ENCODE measurements at places on chromosomes 13 and 19.

GRCh38 chr19:36688058-36688457 lies 646 bp downstream of the ZNF567 start:
- no peak for DNase-seq

GRCh38 chr19:13795595-13796300 lies 505 bp downstream of the ZSWIM4 start:
- no peak for DNase-seq

GRCh38 chr19:10421240-10422045 lies 1.1 kb downstream of the PDE4A start:
- DNase-seq: peak; percentile 33

GRCh38 chr19:4508698-4509097 lies 9.6 kb downstream of the PLIN4 start:
- DNase-seq: no peak

GRCh38 chr13:22893777-22894176 lies 287.0 kb upstream of the SGCG start:
- no peak for DNase-seq

GRCh38 chr13:37270226-37271001 lies 164.9 kb upstream of the CSNK1A1L start:
- DNase-seq: no peak

DNA sequence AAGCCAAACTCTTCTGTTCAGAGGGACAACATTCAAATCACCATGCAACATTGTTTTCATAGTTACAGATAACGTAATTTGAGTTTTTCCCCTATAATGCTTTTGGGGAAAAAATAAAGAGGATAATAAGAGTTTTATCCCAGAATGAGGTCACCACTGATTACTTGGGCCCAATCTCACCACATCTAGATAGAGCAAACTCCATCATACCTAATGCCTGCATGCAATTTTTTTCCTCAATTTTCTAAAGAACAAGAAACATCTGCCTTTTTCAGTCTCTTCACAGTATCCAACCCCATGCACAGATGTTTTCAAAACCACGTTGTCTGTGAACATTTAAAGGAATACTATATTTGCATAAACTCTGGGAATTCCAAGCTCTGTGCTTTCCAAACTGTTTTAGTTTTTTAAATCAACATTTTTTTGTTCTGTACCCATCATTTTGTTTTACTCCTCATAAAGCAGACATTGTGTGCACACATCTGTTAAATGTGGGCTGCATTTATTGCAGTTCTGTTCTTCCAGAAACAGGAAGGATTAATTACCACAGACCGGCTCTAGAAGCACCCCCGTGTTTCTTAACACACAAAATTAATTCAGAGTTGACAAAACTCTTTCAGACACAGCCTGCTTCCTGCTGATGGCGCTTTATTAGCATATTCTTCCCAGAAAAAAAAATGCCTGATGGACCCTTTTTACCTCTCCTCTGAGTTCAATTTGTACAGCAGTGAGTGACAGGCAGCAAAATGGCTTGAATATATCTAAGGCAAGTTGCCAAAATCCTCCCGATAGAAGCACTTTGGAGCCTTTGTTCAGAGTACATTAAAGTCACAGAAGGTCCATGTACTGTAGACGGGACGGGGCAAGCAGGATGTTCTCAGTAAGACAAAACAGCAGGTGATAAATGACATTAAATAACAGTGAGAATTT lies 1171.9 kb downstream of the EFNB2 start:
- no peak for DNase-seq

GRCh38 chr19:41426952-41427646 lies at the start of gene B3GNT8:
TSS of gene B3GNT8 (minus strand) at chr19:41427374. CDS start at chr19:41426778, 596 bp downstream.
- DNase-seq: peak; percentile 51

DNA sequence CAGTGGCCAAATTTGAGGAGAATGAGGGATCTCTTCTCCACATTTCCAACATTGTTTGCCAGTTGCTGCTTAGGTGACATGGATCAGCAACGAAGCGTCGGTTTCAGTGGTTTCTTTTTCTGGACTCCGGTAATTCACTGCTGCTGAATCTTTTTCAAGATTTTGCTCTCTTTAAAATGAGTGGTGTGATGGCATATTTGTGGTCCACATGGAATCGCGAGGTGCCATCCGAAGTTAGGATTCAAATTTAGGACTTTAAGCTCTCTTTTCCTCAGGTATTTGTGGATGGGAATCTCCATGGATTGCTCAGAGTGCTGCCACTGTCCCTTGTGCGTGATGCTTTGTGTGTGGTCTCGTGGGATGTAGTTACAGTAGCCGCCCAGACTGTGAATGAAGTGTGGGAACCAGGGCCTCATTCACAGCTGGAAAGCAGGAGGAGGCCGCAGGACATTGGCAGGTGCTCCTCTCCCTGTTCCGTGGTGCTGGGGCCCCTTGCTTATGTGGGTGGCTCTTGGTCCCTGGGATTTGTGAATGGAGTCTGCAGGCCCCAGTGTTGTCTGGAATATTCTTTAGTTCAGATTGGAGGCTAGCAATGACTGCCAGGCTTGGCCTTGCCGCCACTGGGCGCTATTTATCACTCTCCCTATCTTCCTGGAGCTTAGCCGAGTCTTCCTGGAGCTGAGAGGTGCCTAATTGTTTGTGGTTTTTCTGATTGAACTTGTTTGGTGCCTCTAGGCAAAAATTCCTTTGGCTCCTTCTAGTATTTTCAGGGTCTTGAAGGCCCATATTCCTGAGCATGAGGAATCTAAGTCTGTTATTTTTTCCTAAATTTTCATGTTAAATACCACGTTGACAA lies 1.5 kb downstream of the ILF3 start:
- DNase-seq: no peak

GRCh38 chr19:33895366-33895765 lies 98.7 kb downstream of the KCTD15 start:
- no peak for DNase-seq

- no peak for DNase-seq
Observed at GRCh38 chr19:42095814-42096230, 19.9 kb downstream of the ZNF574 start.

- no peak for DNase-seq
Observed at GRCh38 chr13:60433505-60433904, 36.5 kb downstream of the TDRD3 start.

DNA sequence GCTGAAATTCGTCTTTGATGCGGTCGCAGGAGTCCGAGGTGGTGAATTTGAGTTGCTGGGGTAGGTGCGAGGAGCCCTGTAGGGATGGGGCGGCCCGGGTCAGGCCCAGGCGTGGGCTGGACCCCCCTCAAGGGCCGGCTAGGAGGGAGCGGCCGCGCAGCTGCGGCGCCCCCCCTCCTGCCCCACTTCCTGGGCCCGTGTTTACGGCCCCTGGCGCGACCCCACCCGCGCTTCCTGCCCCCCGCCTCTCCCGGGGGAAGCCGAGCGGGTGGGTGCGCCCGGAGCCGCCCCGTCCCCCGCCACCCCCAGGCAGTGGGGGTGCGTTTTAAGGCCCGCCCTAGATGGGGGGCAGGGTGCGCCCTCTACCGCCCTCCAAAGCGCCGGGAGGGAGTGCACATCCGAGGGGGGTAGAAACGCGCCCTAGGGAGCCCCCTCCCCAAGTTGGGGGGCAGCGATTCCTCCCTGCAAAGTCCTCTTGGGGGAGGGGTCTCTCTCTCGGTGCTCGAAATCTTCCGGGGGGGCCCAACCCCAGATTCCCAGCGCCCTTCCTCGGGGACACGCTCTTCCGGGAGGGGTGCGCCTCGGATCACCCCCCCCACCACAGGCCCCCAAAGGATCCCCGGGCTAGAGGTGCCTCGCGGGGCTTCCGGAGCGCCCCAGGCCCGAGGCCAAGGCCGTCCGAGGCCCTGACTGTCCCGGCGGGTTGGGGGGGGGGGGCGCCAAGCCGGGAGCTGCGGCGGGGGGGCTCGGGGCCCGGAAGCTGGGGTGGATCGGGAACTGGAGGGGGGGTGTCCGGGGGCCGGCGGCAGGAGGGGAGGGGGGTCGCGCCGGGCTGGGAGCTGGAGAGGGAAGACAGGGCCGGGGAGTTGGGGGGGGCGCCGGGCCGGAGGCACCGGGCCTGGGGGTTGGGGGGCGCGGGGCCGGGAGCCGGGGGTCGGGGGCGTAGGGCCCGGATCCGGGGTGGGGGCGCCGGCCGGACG lies 823 bp downstream of the TLE5 start:
- peak; percentile 85 for DNase-seq

GRCh38 chr19:48196321-48196763 lies 25.9 kb downstream of the ZSWIM9 start:
- DNase-seq: no peak

GRCh38 chr13:22027566-22027965 lies 356.7 kb downstream of the FGF9 start:
- DNase-seq: no peak

GRCh38 chr19:17504030-17504429 lies 7.4 kb upstream of the PGLS start:
- no peak for DNase-seq

DNA sequence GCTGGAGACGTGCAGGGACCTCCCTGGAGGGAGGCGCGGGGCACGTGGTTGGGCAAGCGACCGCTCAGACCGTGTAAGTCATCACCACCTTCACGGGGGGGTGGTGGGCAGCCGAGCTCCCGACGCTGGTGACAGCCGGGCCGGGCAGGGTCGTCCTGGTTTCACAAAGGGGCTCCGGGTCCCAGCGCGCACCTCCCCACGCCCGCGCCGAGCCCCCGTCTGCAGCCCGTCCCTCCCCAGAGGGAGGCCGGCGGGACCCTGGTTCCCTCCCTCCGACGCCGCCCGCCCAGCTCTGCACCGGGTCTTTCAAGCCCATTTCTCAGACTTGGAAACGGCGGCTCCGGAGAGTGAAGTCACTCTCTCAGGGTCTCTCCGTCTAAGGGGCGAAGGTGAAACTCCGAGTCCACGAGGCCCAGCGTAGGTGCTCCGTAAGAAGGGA lies 729 bp upstream of the ARID3A start:
- no peak for DNase-seq

GRCh38 chr19:36266375-36266961 lies 51.6 kb downstream of the ZNF146 start:
- DNase-seq: peak; percentile 1

- peak; percentile 37 for DNase-seq
Observed at GRCh38 chr13:41029629-41030028, 10.5 kb upstream of the ELF1 start.

- DNase-seq: no peak
Observed at GRCh38 chr19:7737215-7737614, 5.3 kb upstream of the CLEC4G start.

DNA sequence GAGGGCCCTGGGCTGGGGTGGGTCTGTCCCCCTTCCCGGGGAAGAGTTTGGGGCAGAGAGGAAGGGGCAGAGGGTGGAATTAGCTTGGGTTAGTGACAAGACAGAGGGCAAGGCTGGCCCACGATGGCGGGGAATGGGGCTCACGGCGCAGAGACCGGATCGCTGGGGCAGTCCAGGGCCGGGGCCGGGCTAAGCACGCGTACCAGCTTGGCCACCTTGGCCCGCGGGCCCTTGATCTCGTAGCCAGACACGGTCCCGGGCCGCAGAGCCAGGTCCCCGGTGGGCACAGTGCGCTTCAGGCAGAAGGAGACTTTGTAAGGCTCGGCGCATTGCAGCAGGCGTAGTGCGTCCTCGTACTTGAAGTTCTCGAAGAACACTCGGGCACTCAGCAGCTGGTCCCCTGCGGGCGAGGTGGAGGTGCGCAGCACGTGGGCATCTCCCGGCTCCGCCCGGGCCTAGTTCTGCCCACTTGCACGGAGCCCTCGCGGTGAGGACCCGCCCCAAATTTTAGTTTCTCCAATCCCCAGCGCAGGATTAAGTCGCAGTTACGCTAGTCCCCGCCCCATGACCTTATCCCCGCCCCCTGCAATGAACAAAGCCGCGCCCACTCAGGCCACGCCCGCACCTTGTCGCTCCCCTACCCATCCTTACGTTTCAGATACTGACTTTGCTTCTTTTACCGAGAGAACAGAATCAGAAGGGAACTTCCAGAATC lies 8.6 kb upstream of the HIPK4 start:
- DNase-seq: peak; percentile 82

DNA sequence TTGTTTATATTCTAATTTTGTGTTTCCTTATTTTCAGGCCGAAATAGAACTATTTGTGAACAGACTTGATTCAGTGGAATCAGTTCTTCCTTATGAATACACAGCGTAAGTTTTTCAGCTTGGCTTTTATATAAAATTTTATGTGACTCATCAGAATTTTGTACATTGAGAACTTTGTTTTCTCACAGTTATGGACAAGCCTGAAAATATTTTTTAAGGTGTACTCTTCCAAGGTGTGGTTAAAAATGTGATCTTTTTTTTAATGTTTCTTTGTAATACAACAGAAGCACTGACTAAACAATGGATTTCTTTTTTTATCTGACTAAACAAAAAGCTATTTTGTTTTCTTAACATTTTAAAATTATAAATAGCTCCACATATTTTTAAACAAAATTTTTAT lies 16.3 kb downstream of the TM9SF2 start:
- no peak for DNase-seq

DNA sequence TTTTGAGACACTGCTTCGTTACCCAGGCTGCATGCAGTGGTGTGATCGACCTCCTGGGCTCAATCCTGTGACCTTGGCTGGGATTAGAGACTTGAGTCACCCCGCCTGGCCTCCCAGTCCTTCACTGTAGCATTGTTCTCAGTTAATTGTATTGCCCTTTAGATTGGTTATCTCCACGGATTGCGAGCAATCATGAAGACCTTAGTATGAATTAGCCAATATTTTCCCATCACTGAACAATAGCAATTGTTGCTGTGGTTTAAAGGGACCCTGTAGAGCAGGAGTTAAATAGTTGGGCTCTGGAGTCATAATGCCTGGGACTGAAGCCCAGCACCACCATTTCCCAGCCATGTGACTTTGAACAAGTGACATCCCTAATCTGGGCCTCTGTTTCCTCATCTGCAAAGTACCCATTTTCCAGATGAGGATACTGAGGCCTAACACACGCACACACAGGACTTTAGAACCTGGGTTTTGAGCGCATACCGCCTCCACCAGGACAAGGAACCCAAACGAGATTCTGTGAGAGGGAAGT lies 8.4 kb downstream of the PPP1R14A start:
- DNase-seq: no peak

- DNase-seq: peak; percentile 72
Observed at GRCh38 chr13:50801087-50801931, 42.2 kb downstream of the DLEU7 start.

GRCh38 chr13:62483774-62484173 lies 1068.1 kb upstream of the PCDH20 start:
- no peak for DNase-seq

DNA sequence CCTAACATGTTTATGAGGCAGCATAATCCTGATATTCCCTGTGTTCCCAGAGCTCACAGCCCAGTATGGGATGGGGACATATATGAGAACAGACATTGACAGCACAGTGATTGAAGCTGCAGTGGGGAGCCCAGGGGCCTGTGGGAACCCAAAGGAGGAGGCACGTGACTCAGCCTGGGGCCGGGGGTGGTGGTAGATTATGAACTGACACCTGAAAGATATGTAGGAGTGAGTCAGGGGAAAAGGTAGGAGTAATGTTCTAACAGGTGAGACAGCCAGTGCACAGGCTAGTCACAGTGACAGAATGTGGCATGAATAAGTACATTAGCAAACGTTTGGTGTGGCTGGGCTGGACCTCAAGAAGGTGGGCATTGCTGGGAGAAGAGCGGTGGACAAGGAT lies 29.0 kb downstream of the CKM start:
- no peak for DNase-seq

- DNase-seq: no peak
Observed at GRCh38 chr13:112999414-113000177, 30.6 kb downstream of the MCF2L start.

- no peak for DNase-seq
Observed at GRCh38 chr19:44515031-44515430, 14.4 kb downstream of the CEACAM20 start.

GRCh38 chr13:78298657-78299056 lies 304.7 kb downstream of the POU4F1 start:
- no peak for DNase-seq
